ENCODE measurements at places on chromosomes 16 and 17.

- H3K27me3 ChIP-seq = no peaks in the 10 kb centered on the region
- H3K4me3 ChIP-seq = no peak overlapping the region
- no peak for DNase-seq
- H3K27ac ChIP-seq = no peak overlapping the region
- H3K4me1 ChIP-seq = no peaks in the 10 kb centered on the region
These were observed 44.9 kb downstream of the SSH2 start for GRCh38 chr17:29885031-29885640.

- H3K4me1 ChIP-seq = peaks cover 74% of the 10 kb centered on the region
- DNase-seq = peak; percentile 77
- peak overlapping the region; percentile 55 for H3K27ac ChIP-seq
- no peaks in the 10 kb centered on the region for H3K27me3 ChIP-seq
These were observed 10.2 kb downstream of the LASP1 start for GRCh38 chr17:38879878-38880665.

DNA sequence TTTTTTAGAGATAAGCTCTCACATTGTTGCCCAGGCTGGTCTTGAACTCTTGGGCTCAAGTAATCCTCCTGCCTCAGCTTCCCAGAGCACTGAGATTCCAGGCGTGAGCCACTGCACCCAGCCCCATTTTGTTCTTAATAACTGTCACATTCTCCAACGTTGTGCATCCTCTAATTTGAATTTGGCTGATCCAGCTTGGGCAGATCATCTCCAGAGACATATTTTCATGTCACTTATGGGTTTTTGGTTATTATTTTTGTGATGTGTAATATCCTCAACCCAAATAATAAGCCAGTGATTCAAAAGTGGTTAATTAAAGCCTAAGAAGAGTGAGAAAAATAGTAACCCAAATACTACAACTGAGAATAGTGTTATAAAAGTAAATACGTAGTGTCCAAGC, 16.2 kb upstream of the COL1A1 start:
- H3K27me3 ChIP-seq = no peaks in the 10 kb centered on the region
- H3K4me1 ChIP-seq = peaks cover 60% of the 10 kb centered on the region
- DNase-seq = no peak
- no peak overlapping the region for H3K4me3 ChIP-seq
- no peaks in the 10 kb centered on the region for H3K36me3 ChIP-seq

GRCh38 chr17:4785311-4786105, 656 bp downstream of the VMO1 start:
- H3K4me3 ChIP-seq = no peak overlapping the region
